T-helper 1 cell (primary cell): ENCODE measurements at places on chromosomes 2 and 18.
A peak's percentile ranks its signal among the peaks of the same experiment; 100 is the strongest.

DNA sequence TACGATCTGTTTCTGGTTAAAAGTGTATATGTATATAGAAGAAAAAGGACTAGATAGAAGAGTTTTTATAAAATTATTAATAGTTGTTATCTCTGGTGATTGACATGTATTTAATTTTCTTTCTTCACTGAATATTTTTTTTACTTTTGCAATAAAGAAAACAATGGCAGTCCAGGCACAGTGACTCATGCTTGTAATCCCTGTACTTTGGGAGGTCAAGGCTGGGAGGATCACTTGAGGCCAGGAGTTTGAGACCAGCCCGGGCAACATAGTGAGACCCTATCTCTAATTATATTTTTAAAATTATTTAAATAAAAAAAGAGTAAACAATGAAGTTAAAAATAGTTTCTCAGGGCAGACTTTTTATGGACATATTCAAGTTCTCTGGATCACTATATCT lies 114.7 kb downstream of the FAM117B start:
- DNase-seq = no peak

DNA sequence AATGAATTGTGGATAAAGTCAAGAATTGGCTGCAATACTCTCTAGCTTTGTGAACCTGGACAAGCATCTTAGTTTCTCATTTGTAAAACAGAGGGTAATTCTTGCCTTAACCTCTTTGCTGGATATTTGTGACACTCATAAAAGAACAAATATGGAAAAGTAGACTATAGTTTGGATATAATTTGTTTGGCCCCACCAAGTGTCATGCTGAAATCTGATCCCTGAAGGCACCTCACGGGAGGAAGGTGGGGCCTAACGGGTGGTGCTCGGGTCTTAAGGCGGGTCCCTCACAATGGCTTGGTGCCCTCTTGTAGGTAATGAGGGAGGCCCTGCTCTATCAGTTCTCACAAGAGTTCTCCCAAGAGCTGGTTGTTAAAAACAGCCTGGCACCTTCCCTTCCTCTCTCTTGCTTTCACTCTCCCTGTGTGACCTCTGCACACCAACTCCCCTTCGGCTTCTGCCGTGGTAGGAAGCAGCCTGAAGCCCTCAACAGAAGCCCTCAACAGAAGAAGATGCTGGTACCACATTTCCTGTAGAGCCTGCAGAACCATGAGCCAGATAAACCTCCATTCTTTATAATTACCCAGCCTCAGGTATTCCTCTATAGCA lies 37.4 kb downstream of the ARL4C start:
- no peak for DNase-seq

DNA sequence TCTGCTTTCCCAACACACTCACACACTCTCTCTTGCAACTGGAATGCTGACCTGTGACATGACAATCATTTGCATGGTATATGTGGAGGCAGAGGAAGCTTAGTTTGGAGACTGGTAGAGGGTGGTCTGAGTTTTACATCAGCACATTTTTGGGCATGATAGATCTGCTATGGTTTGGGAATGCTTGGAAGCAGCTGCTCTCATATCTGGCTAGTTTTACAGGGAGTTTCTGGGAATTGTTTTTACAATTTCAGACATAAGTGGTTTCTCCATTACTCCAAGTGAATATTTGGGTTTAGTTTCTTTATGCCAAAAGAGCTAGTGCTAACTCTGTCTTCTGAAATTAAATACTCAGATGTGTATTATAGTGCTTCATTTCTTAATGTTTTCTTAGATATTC lies 977.6 kb downstream of the SUCLG1 start:
- no peak for DNase-seq

DNA sequence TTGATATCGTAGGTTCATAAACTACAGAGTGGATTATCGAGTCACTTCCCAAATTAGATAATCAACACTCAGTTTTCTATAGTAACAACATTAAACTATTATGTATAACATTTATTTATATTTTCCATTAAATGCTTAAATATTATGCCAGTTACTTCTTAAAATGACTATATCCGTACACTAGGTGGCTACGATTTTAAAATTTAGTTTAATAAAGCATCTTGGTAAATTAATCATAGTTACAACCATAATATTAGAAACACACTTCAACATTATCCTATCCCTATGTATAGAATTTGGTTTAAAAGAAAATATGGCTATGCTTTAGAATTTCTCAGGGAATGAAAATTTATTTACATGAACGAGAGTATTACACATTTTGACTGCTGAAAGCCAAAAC lies 80.3 kb downstream of the SLC25A12 start:
- DNase-seq = no peak

DNA sequence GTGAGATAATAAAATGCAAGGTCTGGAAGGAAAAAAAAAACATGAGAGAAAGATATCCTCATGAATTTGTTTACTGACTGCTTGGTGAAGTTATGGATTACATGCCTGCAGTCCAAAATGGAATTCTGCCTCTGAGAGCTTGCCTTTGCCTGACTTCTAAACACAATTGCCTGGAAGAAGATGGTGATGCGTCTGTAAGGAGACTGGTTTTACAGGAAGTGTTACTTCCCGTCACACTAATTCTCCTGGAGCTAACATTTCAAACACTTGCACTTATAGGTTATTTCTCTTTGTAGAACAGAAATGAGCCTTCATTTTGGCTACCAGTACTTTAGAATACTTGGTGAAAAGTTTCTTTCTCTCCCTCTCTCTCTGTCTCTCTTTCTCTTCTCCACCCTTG lies 884.3 kb downstream of the TSN start:
- no peak for DNase-seq

DNA sequence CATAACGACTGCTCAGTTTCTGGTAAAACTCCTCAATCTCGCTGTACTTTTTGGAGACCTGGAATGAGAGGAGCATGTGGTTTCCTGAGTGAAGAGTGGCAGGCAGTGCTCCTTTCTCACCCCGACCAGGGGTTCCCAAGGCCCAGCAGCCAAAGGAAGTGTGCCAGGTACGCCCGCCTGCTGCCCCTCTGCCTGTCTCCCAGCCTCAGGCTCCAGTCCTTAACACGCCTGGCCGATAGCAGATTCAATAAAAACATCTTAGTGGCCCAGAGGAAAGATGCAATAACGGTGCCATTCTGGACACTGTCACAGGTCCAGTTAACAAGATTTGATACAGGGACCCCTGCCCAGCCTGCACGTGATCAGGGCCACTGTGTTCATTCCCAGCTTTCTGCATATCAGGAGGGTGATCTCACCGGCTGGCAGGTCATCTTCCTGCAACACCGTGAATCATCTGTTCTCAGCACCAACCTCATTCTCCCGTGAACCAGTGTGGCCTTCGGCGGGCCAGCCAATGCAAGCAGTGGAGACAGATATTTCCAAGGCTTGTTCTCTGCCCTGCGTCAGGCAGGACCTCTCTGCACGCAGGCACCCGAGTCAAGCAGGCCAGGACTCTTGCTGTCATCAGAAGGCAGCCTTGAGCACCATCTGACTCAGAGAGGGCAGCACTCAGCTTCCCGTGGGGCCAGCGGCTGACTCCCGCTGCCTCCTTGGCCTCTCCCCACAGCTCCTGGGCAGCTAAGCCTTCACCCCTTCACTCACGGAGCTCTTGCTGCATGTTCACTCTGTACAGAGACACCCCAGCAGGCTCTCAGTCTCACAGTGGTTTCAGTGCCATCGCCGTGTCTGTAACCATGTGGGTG lies 9.5 kb downstream of the HS1BP3 start:
- DNase-seq = no peak

GRCh38 chr2:120589771-120590608 lies 145.7 kb upstream of the GLI2 start:
- no peak for DNase-seq

DNA sequence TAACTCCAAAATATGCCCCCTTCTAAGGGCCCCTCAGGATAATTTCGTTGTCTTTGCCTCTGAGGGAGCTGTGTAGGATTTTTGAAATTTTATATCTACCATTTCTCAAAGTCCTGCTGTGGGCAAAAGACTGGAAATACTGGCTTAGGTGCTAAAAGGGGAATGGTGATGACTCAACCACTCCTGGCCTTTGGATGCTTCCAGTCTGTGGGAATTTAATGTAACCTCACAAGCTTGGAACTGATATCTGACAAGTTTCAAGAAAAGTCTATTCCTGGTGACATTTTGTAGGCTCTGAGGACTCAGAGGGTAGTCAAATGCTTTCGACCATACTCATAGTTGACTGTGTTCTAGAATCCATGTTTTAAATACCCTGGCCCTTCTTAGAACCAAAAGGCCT lies 3.4 kb upstream of the APCDD1 start:
- no peak for DNase-seq

DNA sequence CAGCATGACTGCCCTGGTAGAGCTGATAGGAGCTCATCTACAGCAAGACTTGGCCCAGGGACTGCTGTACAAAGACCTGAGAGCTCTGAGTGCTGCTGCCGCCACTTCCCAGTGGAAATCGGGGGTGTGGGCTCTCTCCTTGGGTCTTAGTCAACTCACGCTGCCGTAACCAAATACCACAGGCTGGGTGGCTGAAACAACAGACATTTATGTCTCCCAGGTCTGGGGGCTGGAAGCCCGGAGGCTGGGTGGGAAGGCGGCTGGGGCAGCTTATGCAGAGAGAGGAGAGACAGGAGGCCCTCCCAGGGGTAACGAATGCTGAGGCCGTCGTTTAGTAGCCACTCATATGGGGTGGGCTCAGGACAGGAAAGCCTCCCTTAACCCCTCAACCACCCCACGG lies 15.4 kb upstream of the MAL start:
- DNase-seq = no peak

- no peak for DNase-seq
Measured at GRCh38 chr2:201880579-201880978, 74.2 kb downstream of the CDK15 start.

- DNase-seq = peak; percentile 27
Measured at GRCh38 chr2:11681722-11682589, 12.0 kb upstream of the NTSR2 start.

GRCh38 chr18:76953583-76954233 lies 131.4 kb downstream of the ZNF236 start:
- no peak for DNase-seq

DNA sequence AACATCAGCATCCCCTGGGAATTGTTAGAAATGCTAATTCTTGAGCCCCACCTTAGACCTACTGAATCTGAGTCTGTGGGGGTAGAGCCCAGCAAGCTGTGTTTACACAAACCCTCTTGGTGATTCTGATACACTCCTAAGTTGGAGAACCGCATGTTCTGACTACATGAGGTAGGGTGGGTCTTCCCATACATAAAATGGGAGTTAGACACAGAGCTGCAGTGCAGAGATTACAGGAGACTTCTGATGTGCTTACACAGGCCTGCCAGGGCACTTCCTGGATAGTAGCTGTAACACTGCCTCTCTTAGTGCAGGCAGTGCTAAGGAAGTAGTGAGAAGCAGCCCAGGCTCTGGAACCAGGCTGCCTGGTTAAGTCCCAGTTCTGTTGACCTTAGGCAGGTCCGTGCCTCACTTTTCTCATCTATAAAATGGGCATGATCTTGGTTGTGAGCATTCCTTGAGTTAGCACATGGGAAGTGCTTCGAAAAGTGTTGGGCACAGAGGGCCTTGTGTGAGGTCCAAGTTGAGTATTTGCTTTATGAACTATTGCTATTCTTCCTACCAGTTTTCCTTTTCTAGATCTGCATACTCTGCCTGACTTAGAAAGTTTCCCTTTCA lies 67.3 kb downstream of the GLI2 start:
- DNase-seq = no peak

- no peak for DNase-seq
Measured at GRCh38 chr2:166148500-166149400, 20.9 kb upstream of the SCN1A start.

- DNase-seq = no peak
Measured at GRCh38 chr2:27489118-27489497, 435 bp downstream of the IFT172 start.

DNA sequence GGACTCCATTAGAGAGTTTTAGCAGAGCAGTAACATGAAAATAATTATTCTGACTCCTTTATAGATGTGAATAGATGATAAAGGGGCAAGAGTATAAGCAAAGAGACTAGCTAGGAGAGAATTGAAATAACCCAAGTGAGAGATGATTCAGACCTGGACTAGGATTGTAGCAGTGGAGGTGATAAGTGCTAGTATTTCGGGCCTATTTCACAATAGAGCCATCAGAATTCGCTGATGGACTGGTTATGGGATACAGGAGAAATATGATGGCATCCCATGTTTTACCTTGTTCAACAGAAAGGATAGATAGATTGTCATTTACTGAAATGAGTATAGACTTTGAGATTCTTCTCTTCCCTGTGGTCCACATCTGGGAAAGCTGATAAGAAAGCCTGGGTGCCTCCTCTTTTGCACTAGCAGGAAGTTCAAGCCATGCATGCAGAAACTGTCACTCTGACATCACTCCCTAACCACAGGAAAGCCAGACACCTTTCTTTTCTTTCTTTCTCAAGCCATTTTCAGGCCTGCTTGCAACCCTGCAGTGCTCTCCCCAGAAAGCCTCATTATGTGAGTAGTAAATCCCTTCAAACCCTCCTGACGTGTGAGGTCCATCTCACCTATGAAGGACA lies 25.3 kb downstream of the DYNAP start:
- DNase-seq = peak; percentile 6

- peak; percentile 7 for DNase-seq
Measured at GRCh38 chr2:61993422-61994024, 88.0 kb downstream of the COMMD1 start.

DNA sequence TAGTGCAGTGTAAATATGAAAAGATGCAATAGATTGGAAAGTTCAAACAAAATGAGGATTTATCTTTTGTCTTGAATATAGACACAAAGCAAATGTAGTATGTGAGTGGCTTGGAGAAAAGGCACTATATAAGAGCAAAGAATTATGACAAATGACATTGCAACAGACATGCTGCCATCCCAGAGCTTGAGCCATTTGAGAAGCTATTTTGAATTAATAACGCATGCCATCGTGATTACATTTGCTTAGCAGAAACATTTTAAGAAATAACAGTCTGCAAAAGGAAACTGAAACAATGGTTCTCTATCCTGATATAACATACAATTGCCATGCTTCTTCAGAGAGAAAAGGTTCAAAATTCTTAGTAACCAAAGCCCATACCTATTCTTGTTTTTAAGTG lies 677.1 kb downstream of the ZEB2 start:
- no peak for DNase-seq

DNA sequence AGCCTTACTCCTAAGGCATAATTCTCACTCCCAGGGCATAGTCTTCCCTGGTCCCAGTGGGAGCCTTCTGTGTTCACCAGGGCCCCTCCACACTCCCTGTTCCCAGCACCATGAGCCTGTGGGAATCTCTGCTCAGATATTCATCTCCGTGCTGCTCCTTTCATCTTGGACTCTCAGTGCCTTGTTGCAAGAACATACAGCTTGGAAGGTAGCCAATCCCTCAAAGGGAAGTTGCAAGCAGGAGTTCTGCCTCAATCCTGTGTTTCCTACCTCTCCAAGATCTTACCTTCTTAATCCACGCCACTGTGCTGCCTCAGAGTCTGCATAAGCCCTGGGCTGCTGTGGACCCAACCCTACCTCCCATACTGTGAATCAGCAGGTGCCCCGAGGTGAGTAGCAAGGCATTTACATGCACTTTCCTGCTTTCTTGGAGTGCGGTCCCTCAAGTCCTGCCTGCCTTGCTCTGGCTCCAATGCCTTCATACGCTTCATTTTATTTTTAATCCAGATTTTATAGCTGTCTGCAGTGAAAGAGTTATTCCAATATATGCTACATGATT lies 413.8 kb upstream of the RAB6C start:
- DNase-seq = no peak
